Effector memory CD8-positive, alpha-beta T cell (primary cell): ENCODE measurements at places on chromosomes 6 and 20.
A peak's percentile ranks its signal among the peaks of the same experiment; 100 is the strongest.

- DNase-seq = no peak
These were observed 55.4 kb downstream of the ZBTB2 start for GRCh38 chr6:151335930-151336329.

- no peak for DNase-seq
These were observed 129.8 kb downstream of the PREX1 start for GRCh38 chr20:48697845-48698491.

DNA sequence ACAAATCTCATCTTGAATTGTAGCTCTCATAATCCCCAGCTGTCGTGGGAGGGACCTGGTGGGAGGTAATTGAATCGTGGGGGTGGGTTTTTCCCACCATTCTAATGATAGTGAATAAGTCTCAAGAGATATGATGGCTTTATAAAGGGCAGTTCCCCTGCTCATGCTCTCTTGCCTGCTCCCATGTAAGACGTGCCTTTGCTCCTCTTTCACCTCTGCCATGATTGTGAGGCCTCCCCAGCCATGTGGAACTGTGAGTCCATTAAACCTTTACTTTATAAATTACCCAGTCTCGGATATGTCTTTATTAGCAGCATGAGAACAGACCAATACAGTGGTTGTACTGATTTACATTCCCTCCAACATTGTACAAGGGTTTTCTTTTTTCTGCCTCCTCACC lies 69.7 kb downstream of the SUN5 start:
- no peak for DNase-seq

DNA sequence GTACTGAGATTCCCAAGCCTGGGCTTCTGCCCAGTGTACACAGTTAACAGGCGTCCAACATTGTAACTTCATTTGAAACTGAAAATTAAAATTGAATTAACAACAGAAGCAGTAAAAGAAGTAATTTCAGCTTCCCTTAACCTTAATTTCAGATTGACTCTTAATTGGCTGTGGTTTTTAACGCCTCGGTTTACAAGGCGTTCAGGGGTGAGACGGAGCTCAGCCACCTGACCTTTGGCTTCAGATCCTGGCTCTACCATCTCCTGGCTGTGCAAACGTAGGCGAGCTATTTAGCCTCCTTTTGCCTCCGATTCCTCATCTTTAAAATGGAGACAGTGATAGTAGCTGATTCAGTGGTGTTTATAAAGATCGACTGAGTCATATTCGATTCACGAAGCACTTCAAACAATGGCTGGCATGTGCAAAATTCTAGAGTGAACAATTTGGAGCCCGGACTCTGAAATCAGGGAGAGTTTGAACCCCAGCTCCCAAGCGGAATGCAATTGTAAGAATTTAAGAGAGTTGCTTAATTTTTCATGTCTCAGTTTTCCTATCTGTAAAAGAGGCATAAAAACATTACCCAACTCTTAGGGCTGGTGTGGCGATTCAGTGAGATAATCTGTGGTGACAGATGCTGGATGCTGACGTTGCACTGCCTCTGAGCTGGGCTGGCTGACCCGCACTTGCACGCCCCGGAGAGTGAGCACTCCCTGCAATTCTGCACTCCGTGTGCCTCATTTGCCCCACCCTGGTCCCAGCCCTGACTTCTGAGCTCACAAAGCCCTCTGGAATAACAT lies 23.5 kb upstream of the OCSTAMP start:
- no peak for DNase-seq

GRCh38 chr20:49323622-49324238 lies 45.9 kb upstream of the ZNFX1 start:
- DNase-seq = peak; percentile 30

DNA sequence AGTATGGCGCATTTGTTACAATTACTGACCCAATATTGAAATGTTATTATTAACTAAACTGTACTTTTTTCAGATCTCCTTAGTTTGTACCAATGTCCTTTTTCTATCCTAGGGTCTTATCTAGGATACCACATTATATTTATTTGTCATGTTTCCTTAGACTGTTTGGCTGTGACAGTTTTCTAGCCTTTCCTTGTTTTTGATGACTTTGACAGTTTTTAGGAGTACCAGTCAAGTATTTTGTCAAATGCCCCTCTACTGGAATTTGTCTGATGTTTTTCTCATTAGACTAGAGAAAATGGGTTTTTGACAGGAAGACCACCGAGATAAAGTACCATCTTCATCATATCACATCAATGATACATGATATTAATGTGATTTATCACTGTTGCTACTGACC lies 14.6 kb downstream of the CCNC start:
- no peak for DNase-seq

DNA sequence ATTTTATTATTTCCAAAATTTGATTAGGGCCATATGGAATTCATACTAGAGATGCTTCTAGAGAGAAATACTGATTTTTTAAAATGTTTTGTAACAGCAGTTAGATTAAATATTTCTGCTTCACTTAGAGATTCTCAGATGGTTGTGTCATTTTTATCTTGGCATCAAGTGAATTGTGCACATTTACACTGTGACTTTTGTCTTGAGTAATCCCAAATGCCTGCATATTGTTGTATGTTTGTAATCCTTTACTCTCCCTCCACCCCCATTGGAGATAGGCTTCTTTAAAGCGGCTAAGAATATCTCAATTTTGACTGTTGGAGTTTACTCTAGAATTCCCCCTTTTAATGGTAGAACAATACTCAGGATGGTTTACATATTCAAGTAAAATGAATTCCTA lies 19.0 kb downstream of the STX16 start:
- no peak for DNase-seq

DNA sequence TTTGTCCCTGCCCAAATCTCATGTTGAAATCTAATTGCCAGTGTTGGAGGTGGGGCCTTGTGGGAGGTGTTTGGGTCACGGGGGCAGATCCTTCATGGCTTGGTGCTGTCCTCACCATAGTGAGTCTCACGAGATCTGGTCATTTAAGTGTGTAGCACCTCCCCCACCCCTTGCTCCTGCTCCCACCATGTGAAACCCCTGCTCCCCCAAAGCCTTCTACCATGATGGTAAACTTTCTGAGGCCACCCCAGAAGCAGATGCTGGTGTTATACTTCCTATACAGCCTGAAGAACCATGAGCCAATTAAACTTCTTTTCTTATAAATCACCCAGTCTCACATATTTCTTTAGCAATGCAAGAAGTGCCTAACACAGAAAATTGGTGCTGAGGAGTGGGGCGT lies 19.9 kb upstream of the THBS2 start:
- no peak for DNase-seq

DNA sequence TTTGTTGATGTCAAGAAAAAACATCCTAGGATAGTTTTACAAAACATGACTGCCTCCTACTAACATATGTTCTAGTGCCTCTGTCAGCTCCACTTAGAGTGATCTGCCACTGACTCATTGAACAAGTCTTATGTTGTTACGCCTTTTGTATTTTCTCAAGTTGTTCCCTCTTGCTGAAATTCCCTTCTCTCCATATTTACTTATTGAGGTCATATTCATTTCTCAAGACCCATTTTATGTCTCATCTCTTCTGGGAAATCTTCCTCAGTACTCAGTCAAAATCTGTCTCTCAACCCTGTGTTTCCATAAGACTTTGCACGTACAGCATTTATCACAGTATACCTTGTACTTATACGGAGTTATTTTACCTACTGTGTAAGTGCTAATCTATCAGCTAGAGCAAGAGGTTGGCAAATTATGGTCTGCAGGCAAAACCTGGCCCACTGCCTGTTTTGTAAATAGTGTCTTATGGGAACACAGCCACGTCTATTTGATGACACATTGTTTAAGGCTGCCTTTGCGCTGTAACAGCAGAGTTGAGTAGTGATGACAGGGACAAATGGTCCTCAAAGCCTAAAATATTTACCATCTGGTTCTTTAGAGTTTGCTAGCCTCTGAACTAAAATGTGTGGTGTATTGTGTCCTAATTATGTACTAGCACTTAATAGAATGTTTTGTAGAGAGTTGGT lies 83.4 kb downstream of the ADGRB3 start:
- no peak for DNase-seq

DNA sequence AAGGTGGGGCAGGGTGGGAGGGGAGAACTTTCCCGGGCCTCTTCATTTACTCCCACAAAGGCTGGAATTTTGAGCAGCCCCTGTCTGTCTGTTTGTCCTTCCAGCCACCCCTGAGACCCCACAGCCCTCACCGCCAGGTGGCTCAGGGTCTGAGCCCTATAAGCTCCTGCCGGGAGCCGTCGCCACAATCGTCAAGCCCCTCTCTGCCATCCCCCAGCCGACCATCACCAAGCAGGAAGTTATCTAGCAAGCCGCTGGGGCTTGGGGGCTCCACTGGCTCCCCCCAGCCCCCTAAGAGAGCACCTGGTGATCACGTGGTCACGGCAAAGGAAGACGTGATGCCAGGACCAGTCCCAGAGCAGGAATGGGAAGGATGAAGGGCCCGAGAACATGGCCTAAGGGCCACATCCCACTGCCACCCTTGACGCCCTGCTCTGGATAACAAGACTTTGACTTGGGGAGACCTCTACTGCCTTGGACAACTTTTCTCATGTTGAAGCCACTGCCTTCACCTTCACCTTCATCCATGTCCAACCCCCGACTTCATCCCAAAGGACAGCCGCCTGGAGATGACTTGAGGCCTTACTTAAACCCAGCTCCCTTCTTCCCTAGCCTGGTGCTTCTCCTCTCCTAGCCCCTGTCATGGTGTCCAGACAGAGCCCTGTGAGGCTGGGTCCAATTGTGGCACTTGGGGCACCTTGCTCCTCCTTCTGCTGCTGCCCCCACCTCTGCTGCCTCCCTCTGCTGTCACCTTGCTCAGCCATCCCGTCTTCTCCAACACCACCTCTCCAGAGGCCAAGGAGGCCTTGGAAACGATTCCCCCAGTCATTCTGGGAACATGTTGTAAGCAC lies 46.0 kb upstream of the TTPAL start:
- DNase-seq = no peak

DNA sequence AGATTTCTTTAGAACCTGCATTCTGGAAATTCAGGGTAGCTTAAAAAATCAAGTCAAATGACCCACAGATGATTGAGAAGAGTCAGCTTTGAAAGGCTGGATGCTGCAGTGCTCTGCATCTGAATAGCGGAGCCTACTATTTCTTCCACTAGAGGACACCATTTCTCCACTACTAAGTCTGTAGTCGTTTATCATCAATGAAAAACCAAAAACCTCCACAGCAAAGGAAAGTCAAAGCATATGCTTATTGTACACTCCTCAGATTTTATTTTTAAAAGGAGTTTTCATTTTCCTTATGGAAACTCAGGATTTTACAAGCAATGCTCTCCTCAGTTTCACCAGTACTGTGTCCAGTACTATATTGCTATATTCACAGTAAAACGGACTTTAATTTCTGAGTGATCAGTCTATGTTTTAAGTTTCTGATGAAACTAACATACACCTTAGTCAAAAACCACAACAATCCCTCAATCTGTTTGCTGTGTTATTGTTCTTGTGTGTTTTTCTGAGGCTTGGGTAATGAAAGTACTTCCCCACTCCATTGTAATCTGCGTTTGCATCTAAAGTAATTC lies 50.5 kb upstream of the ENPP5 start:
- DNase-seq = peak; percentile 5

DNA sequence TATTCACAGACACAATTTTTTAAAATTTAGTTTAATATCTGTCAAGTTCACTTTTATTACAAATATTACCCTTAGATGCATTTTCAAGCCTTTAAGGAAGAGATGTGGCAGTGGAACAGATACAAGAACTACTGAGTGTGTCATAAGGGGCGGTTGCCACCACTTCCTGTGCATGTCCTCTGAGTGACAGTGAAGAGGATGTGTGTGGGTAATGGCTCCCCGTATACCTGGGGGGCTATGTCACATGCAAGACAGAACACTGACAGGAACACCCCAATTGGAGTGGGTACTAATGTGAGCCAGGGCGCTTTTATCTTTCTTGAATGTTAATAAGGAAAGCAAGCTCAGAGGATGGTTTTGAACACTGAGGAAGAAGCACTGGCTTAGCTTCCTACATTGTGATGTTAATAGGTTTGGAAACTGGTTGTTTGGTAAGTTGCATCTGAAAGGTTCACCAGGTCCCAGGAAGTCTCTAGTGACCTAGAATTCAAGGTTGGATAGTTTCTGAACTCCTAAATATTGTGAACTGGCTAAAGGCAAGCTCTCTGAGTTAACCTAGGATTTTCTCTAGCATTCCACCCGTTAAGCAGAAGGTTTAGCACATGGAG lies 83.4 kb upstream of the ASF1A start:
- DNase-seq = peak; percentile 67

DNA sequence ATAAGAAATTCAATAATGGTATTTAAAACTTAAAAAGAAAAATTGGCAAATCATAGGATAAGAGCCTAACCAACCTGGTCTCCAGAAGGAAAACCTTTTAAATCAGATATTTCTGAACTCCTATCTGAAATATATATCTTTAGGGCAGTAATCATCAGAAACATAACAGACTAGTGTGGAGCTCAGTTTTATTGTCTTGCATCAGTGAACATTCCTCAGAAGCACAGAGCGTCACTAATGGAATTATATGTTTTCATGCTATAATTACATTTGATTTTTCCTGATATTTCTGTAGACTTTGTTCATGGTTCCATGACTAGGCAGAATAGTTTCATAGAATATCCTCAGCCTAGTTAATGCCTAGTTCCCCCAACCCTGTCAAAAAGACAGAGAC lies 262.2 kb downstream of the EYA4 start:
- no peak for DNase-seq

DNA sequence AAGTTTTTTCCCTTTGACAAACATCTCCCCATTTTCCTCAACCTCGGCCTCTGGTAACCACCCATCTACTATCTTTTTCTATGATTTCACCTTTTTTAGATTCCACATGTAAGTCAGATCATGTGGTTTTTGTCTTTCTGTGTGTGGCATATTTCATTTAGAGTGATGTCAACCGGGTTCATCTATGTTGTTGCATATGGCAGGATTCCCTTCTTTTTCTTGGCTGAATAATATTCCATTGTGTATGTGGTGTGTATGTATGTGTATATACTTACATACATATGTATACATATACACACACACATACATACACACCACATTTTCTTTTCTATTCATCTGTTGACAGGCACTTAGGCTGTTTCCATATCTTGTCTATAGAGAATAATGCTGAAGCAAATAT lies 22.2 kb upstream of the PHIP start:
- no peak for DNase-seq

DNA sequence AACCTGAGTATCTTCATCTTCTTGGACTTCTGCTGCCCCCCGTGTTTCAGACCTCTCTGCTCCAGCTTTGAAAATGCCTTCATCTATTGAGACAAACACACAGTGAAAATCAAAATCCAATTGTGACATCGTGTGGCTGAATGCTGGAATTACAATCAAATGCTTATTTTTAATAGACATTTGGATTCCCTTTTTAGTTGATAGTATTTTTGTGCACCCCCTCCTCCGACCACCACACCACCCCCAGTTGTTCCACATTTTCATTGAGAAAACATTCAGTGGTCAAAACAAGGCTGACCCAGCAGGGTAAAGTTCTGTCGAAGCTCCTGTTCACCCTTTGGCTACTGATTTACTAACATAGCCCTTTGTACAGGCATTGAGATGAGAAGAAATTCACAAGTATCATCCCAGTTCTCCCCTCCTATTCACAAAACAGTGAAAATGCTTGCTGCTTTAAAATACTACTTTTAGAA lies 79.0 kb downstream of the NRSN1 start:
- no peak for DNase-seq

- no peak for DNase-seq
These were observed 144.9 kb downstream of the TFAP2A start for GRCh38 chr6:10269814-10270472.

- no peak for DNase-seq
These were observed 753.9 kb downstream of the COL12A1 start for GRCh38 chr6:74451953-74452352.
